ENCODE measurements at places on chromosomes 6 and 20.
A peak's percentile ranks its signal among the peaks of the same experiment; 100 is the strongest.

DNA sequence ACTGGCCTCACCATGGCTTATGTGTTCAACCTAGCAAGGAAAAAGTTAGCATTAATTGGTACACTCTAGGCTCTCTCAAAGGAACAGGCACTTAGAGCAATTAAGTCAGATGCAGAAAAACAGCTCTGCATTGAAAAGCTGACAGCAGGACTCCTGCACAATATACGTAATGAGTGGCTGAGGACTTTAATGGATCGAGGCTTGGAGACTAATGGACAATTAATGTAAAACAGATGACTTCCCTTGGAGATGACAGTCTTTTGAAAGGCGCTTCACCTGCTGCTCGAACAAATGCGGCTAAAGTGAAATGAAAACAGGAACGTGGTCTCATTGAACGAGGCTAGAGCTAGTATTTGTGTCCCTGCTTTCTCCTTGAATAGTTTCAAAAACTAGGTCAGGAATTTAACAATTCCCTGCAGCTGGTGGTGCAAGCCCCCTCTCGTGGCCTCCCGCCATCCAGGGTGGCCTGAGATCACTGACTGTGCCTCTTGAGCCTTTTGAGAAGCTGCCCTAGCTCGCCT, 137.1 kb downstream of the ELOVL4 start:
- no peak for DNase-seq

- no peak for DNase-seq
Measured at GRCh38 chr20:8399947-8400346, 267.9 kb downstream of the PLCB1 start.

- DNase-seq: no peak
Measured at GRCh38 chr6:99432877-99433276, 7.8 kb upstream of the PNISR start.

- no peak for DNase-seq
Measured at GRCh38 chr20:51021067-51022025, 1.6 kb downstream of the KCNG1 start.

DNA sequence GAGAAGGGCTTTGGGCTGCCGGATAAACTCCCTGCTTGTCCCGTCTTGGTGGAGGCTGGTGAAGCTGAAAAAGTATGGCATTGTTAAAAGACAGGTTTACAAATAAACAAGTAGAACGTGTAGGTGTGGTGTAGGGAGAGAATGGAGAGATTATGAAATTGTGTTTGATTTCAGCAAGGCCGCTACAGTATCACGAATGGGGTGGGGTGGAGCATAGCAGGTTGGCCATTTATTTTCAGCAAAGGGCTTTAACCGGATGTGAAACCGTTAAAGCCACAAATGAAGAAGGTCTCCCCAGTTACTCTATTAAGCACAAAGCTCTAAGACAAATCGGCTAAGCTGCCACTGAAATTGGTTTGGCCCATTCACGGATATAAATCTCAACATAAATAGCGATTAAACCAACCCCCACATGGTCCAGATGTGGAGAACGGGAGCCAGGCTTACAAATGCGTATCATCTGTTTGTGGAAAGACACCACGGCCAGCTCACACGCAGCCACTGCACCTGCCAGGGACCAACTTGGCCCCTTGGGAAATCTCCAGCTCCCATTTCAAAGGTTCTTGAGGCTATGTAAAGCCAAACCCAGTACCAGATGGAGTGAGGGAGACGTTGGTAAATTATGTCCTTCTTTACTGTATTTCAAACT, 94.0 kb downstream of the ZMYND8 start:
- DNase-seq: no peak

GRCh38 chr6:17454316-17455005, 61.1 kb downstream of the CAP2 start:
- DNase-seq: no peak

DNA sequence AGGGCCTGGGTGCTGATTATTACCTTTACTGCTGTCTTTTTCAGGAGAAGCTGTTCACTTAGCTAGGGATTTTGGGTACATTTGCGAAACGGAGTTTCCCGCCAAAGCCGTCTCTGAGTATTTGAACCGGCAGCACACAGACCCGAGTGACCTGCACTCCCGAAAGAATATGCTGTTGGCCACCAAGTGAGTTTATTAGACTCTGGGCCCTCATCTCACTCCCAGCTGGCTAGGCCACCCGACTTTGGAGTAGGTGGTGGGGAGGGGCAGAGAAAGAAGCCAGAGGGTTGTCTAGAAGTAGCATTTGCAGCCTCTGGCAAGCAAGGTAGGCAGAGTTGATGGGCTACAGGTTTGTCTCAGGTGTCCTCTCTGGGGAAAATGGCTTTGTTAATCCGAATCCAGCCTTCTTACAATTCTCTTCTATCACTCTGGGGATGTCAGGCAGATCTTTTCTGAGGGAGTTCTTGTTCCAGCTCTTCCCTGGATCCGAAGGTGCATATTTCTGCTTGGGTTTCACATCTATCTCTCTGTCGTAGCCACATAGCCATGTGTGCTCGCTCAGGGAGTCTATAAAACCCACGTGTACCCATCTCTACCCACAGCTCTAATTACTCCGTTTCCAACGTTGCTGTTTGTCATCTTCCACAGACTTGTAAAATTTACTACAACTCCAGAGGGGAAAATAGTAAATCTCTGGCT, 21.6 kb downstream of the TFAP2B start:
- no peak for DNase-seq

DNA sequence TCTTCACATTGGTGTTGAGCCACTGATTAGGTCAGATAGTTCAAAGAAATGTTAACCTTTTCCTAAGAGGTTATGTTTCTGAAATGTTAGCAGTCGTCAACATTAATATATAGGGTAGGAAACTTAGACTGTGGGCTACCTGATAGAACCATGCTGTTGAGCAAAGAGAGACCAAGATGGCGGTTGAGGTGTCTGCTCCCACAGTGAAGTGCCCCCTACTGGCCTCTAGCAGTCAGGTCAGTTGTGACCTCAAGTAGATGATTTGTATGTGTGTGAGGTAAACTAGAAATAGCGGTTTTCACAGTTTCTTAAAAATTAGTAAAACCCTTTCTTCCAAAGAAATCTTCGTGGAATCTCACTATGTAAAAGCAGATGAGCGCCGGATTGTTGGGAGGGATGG, 40.3 kb downstream of the MTHFD1L start:
- no peak for DNase-seq

GRCh38 chr6:11384531-11385309, 152.3 kb upstream of the NEDD9 start:
- DNase-seq: no peak

DNA sequence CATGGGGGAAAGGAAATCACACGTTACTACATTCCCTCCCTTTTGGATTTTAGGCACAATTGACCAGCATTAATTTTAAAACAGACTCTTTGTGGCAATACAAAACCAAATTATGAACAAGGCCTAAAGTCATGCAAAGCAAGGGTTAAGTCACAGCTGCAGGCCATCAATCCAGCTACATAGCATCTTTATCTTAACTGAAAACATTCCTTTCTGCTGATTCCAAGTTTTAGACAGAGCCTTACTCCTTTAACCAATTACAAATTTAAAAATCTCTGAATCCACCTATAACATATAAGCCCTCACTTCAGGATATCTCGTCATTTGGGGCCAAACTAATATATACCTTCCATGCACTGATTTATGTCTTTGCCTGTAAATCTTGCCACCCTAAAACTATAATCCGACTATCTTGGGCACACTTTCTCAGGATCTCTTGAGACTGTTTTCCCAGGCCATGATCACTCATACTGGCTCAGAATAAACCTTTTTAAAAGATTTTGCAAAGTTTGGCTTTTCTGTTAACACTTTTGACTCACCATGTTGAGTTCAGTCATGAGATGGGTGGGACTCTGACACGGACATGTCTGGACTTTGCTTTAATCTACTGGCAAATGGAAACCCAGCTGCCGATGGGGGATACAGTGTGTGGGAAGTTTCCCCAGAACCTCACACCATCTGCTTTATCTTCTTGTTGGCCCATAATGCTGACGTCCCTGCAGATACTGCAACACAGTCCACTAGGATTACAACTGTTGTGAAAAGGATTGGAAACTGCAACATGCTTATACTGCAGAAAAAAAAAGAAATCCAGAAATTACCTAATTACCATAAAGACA, 757.0 kb downstream of the PTPRT start:
- DNase-seq: no peak

DNA sequence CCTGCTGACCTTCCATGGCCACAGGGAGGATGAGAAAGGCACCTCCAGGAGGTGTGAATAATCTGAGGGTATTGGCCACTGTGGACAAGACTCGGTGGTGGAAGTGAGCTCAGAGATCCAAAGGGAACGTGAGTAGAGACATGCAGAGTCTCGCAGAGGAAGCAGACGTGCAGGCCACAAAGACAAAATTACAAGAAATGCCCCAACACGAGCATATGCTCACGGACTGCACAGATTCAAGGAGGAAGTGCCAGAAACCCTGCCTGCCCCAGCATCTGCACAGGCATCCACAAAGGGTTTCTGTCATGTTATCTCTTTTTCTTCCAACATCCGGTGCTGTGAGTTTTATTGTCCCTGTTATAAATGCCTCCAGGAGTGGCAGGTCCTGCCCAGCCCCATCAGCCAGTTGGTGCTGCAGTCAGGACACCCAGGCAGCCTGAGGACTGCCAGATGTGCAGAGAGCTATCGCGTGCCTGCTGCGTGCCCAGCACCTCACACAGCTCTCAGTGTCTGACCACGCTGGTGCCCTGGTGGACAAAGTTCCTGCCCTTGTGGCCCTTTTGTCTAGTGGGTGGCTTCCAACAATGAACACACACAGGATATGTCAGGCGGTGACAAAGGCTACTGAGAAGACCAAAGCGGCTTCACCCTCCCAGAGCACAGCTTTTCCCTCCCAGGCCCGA, 34.0 kb upstream of the FANCE start:
- DNase-seq: no peak

- no peak for DNase-seq
Measured at GRCh38 chr6:127880429-127880828, 20.4 kb downstream of the THEMIS start.

DNA sequence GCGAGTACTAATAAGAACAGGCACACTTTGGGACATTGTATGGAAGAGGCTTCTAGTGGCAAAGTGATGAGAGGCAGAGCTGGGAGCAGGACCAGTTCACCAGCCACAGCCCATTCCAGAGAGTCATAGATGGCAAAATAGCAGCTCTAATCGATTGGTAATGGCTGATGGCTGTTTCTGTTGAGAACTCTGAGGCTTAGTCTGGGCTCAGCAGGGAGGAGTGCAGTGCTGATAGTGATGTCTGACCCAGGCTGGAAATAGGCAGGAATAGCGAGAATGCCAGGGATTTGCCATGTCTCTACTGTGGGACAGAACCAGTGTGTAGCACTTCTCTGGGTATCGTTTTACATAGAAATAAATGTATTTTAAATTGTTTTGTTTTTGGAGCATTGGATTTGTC, 620.0 kb upstream of the FLRT3 start:
- DNase-seq: no peak

DNA sequence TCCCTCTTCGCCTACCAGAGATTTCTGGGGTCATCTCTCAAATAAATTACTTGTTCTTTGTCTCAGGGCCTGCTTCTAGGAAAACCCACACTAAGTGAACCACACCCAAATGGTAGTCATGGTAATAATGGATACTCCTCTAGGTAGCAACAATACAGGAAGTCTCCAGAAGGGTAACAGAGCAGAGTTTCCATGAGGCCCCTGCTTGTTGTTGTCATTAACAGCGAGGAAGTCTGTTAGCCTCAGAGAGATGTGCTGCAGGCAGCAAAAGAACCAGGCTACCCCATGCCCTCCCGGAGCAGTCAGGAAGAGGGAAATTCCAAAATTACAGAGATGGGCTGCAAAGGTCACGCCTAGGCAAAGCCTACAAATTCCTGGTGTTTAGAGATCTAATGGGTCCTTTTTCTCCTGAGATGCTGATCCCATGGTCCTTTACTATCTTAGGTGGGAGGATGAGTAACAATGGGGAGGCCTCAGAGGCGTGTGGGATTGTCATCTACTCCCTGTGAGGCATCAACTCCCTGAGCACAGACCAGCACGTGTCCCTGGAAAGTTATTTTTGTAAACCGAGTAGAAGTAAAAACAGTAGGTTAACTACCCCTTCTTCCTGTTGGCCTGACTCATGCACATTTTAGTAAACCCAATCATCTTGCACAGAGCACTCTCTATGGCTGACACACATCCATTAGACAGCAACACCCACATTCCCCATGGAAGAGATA, 10.1 kb downstream of the ISM1 start:
- DNase-seq: peak; percentile 31

- no peak for DNase-seq
Measured at GRCh38 chr6:1609041-1609647, 571 bp upstream of the FOXC1 start.

DNA sequence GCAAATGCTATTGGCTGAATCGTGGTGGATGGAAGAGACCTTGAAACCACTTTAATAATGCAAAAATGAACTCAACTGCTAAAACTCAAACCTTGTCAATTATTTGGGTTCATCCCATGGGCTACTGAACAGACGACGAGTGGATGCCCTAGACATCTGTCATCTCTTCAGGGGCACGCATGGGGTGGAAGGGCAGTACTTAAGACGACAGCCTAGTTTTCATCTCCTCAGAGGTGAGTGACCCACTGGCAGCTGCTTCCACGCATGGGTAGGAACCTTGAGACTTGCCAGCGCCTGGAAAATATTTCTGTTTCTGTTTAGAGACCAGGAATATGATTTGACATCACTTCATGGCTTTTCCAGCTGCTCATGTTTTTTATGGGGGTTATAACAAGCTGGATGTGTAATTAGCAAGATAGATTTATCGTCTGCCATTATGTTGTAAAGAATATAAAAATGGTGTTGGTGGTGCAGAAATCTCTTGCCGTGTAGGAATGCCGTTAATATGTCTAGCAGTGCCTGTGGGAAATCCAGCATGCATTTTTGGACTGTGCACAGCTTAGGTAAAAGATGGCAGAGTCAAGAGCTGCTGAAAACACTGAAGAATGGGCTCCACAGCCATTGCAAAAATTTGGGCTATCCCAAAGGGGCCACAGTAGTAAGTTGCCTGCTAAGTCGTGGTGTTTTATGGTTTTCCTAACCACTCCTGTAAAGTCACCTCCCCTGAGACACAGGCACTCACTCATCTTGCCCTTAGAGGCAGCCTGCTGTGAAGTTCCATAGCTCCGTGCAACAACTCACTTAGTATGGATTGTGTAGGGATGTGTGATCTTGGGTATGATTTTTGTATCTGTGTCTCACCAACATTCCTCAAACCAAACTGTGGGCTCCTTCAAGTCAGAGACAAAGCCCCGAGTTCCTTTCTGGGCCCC, 203.3 kb downstream of the EYA2 start:
- DNase-seq: no peak

- no peak for DNase-seq
Measured at GRCh38 chr6:100455230-100456124, 9.2 kb downstream of the SIM1 start.

All from stimulated activated CD8-positive, alpha-beta memory T cell treated with anti-CD3 and anti-CD28 coated beads, Interleukin-15, amount 100 ng/mL, for 48 hours (primary cell).